T-helper 22 cell (primary cell): ENCODE measurements at places on chromosomes 6 and 20.
A peak's percentile ranks its signal among the peaks of the same experiment; 100 is the strongest.

DNA sequence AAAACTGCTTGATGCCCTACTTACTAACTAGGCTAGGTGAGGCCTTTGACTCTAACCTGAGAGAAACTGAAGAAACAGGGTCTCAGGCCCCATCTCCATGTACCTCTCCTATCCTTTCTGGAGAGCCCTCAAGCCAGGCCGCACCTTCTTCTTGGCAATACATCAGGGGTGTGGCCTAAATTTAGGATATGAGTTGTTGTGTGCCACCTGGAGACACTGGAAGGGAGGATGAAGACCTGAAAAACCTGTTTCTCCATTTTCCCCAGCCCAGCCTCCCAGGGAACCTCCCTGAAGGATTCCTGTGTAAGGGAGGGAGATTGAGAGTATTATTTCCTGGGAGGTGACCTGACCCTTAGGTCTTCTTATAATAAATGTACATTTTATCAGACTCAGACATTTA, 3.1 kb downstream of the LY6G6D start:
- DNase-seq, result no peak

GRCh38 chr6:139344186-139344963, 30.1 kb downstream of the CITED2 start:
- DNase-seq, result no peak

- DNase-seq, result no peak
Measured at GRCh38 chr6:74752303-74752702, 453.6 kb downstream of the COL12A1 start.

- DNase-seq, result no peak
Measured at GRCh38 chr20:63056236-63057170, 49.7 kb upstream of the BHLHE23 start.

GRCh38 chr6:44147256-44147655, 11.4 kb upstream of the CAPN11 start:
- no peak for DNase-seq

DNA sequence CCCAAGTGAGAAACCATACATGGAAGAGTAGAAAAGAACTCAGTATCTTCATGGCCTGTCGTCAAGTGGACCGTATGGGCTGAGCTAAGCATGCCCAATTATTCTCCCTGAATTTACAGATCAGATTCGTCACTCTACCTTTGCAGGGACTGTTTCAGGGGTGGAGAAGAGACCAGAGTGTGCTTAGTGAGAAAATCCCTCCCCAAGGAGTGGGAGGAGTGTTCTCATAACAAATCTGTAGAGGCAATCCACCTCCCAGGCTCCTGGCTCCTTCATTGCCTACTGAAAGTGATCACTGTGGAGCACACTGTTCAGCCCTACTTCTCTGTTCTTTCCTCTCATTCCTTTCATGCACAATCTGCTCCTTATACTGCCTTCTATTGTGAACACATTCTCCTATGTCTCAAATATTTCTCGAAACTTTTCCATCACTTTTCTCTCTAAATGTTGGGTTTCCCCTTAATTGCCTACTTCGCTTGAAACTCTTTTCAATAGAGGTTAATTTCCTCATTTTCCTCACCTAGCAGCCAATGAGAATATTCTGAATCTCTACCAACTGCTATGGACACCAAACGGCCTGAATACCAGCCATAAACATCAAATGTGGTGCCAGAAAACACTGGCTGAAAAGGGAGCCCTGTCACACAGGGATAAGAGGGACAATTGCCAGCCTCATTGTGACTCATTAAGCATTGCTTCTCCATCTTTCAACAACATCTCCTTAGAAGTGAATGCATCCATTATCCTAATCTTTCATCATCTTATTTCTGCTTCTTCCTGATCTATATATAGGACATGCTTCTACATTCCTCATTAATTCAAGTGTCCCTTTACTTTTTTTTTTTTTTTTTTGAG, 398.3 kb downstream of the UTRN start:
- no peak for DNase-seq

- no peak for DNase-seq
Measured at GRCh38 chr6:107894809-107895396, 63.1 kb downstream of the SEC63 start.

- no peak for DNase-seq
Measured at GRCh38 chr6:116217069-116217468, 36.8 kb downstream of the TSPYL4 start.

- no peak for DNase-seq
Measured at GRCh38 chr6:158053377-158054313, 72.0 kb downstream of the SYNJ2 start.

DNA sequence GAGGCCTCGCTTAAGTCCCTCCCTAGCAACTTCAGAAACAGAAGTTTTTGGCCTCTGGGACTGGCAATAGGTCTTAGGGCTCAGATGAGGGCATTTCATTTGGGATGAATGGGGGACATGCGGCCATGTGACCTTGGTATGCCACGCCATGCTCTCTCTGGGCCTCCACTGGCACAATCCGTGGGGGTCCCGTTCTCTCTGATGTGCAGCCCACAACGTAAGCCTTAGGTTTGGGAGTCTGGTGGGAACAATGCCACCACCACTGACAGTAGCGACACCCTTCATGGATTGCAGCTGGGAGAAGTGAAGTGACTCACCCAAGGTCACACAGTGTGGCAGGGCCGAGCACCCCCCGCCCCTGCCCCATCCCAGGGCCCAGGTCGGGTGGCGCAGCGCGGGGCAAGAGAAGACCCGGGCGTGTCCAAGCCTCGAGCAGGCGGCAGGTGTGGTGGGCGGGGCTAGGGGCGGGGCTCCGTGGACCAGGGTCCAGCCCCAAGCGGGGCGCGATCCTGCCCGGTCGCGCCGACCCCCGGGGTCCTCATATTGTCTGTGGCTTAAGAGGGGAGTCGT, 864 bp upstream of the CEBPB start:
- DNase-seq, result peak; percentile 12

- no peak for DNase-seq
Measured at GRCh38 chr6:140138311-140139010, 764.0 kb upstream of the CITED2 start.

GRCh38 chr6:111038534-111039252, 48.6 kb upstream of the SLC16A10 start:
- no peak for DNase-seq

GRCh38 chr6:21733311-21733710, 139.8 kb downstream of the SOX4 start:
- no peak for DNase-seq

DNA sequence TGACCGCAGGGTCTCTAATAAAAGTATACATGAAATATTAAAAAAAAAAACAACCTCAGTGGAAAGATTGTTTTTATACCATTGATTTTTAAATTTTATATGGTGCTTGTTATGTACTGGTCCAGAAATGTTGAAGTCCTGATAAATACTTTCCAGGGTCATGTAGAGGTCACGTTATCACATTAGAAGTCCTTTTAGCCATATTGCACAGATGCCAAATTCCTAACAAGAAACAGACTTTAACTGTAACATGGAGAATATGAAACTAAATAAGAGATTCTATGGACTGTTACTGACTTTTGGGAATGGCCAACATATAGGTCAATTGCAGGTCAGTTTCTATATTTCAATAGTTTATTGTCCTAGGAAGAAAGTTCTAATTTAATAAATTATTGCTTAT, 89.0 kb downstream of the ADGRB3 start:
- DNase-seq, result no peak

DNA sequence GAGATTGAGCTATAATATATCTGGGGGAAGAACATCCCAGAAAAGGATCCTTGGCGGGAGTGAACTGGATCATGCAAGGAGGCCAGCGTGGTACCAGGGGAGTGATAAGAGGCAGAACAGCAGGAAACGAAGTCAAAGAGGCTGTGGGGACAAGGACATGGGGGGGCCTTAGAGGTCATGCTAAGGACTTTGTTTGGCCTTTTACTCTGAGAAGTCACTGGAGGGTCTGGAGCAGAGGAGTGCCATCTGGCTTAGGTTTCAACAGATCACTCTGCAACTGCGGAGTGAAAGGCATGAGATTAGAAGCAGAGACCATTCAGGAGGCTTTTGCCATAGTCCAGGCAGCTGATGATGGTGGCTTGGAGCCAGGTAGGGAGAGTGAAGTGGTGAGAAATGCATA, 24.3 kb downstream of the MRAP2 start:
- no peak for DNase-seq

GRCh38 chr6:12955956-12956355, 239.4 kb downstream of the PHACTR1 start:
- DNase-seq, result no peak

- no peak for DNase-seq
Measured at GRCh38 chr20:29079769-29080690, 2177.4 kb upstream of the DEFB115 start.

- no peak for DNase-seq
Measured at GRCh38 chr6:170086639-170087420, 204.0 kb downstream of the DLL1 start.

- DNase-seq, result no peak
Measured at GRCh38 chr20:38872491-38873049, 53.6 kb upstream of the FAM83D start.

DNA sequence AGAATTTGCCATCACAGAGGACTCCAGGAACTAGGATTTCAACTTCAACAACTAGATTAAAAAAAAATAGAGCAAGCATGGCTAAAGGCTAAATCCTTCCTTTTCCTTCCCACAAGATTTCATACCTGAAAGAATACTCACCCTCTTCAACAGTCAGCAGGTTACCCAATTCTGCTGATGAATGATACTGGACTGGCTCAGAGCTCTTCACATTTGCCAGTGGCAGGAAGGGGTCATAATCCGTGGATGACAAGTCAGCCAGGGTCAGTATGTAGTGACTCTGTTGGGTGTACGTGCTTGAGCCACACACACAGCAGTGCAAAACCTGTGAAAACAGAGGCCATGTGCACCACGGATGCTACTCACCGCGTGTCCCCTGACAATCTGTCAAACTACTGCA, 152.9 kb downstream of the INSM1 start:
- DNase-seq, result no peak

DNA sequence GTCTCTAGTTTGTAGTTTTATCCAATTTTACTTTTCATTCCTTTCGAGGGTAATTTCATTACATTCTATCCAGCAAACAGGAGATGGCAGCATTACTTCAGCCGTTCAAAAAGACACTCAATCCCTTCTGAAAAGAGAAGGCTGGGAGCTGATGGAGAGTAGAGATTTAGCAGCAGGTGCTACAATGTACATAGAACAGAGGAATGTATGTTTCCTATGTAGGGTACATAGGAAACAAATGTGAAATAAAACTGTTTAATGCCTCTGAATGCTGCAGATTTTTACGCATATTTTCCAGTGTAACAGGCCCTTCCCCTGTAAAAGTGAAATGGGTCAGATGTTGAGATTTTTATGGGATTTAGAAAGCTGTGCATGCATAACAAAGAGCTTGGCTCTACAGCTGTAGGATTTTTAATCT, 16.0 kb downstream of the RPS12 start:
- DNase-seq, result no peak

DNA sequence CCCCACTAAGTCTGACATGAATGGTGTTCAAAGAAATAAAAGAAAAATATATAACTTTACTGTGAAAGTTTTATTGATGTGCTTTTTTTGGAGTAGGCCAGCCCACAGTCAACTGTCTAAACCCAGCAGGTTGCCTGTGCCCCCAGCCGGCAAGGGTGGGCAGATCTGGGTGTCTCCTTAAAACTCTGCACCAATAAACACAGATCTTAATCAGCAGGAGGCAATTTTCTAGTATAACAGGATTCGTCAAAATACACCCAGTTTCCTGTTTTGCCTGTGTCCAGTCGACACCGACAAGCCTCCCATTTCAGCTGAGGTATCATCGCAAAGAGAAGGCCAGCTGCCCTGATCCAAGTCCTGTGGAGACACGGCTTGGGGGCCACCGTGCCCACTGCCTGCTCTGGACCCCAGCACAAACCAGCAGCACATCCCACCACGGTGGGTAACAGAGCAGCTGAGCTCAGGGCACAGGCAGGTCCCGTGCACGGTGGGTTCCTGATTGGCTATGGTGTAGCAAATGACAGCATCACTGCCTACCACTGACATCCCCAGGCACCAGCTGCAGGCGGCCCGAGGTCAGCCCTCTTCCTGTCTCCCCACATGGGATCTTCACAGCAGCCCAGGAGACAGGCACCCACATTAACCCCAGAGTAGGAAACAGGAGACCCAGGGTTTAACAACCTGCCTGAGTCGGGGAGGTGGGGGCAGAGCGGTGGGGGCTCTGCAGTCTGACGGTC, 15.7 kb downstream of the BMP7 start:
- no peak for DNase-seq

GRCh38 chr6:23073821-23074220, 504.5 kb downstream of the HDGFL1 start:
- DNase-seq, result no peak

- no peak for DNase-seq
Measured at GRCh38 chr6:147595961-147596360, 87.5 kb downstream of the SAMD5 start.

DNA sequence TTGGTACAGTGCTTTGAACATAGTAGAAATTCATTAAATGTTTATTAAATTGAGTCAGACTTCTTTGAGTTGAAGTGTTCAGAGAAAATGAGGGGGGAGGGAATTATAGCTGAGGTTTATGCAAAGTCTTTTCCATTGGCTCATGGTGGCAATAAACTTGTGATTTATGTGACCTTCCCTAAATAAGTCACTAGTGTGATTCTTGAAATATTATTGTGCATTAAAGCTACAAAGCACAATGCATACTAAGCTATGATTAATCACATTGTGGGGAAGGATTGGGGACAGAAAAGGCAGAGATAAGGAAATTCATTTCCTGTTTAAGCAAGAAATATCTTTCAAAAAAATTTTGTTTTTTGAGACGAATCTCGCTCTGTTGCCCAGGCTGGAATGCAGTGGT, 877.5 kb downstream of the TFAP2A start:
- no peak for DNase-seq

DNA sequence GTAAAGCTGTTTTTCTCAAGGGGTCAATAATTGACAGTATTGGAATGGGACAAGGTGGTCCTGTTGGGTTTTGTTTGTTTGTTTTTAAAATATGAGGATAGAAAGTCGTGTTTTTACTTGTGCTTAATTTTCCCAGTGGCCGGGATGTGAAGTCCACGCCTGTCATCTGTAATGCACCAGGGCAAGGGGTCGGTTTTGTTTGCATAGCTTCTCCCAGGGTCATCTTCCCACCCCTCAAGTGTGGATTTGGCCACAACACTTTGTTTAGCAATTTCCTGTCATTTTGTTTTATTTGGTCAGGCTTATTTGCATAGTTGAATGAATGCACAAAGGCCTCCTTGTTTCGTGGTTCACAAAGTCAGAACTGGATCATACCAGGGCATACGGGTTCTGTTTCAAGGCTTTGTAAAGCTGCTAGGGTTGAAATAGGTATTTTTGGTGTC, 29.8 kb downstream of the SYNJ2 start:
- no peak for DNase-seq

DNA sequence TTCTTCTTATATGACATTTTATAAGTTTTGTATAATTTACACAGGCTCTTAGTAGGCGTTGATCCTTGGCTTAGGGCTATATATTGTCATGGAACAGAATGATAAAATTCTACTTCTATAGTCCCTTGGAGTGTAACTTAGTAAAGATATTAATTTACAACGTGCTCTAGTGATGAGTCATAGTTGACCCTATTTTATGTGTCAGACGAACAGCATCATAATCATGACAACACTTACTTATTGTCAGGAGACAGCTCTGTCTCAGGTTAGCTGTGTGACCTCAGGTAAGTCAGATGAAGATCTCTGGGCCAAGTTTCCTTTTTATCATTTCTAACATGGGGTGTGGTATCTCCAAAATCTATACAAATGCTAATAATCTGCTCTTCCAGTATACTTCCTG, 473.5 kb downstream of the UTRN start:
- no peak for DNase-seq

GRCh38 chr20:47686545-47686944, 98.7 kb downstream of the SULF2 start:
- DNase-seq, result no peak
